ENCODE measurements at places on chromosomes 3 and 15.

- DNase-seq = no peak
Observed at GRCh38 chr3:86782286-86782685, 208.7 kb downstream of the VGLL3 start.

DNA sequence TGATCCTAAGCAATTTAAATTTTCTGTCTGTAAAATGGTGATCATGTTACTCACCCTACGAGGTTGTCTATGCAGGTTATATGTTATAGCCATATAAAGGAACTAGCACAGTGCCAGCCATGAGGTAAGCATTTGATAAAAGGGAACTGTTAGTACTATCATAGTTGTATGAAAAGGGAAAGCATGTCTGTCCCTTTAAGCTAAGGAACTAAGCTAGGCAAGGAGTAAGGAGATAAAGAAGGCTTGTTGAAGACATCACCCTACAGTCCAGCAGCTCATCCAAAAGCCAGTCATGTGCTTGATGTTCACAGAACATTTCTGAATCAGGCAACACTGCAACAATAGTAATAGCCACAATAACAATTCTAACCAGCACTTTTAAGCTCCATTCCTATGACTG lies 243.9 kb downstream of the ZBTB20 start:
- DNase-seq = no peak

DNA sequence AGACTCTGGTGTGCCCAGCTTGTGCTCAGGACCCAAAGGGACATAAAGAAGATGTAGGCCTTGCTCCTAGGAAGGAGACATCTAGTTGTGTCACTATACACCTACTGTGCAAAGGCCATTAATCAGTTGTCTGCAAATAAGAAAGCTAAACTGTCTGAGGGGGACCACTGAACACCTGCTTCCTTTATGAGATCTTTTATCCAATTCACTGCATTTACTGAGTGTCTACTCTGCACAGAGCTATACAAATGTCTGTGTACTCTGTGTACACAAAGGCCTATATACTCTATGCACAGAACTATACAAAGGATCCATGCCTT lies 124.8 kb downstream of the CTNNB1 start:
- DNase-seq = no peak

- DNase-seq = no peak
Observed at GRCh38 chr3:38646062-38646461, 3.4 kb downstream of the SCN5A start.

- no peak for DNase-seq
Observed at GRCh38 chr3:51680663-51681230, 9.7 kb downstream of the TEX264 start.

GRCh38 chr3:57505901-57506300 lies 38.2 kb downstream of the DNAH12 start:
- no peak for DNase-seq

GRCh38 chr15:86634146-86634545 lies 554.5 kb downstream of the AGBL1 start:
- DNase-seq = no peak

DNA sequence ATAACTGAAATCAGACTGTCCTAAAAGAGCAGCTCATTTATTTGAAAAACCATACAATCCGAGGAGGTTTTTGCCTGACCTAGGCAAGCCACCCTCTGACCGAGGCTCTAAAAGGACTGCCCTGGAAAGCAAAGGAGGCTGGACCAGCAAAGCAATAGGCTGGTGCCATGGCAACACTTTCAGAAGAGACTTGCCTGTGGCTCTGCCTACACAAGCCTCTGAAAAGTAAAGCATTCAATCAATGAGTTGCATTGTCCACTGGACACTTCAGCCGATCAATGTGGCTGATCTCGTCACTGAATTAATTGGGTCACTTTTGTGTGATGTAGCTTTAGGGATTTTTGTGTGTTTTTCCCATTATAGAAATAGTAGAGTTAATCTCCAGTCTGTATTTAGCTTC lies 99.1 kb upstream of the SEMA6D start:
- DNase-seq = no peak

DNA sequence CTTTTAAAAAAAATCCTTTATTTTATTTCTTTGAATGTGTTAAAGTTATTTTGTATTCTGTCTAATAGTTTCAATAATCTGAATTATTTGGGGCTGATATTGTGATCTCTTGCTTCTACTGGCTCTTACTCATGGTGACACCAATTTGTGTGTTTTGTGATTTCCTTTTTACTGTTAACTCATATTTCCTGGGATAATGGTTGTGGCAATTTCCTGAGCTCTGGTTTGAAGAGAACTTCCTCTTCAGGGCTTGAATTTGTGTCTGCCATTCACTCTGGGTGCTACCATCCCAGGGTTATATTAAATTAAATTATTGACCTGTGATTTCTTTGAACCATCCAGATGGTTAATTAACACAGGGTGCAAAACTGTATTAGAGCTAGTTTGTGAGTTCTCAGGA lies 60.4 kb upstream of the RNF7 start:
- no peak for DNase-seq

GRCh38 chr15:96600350-96600749 lies 269.9 kb downstream of the NR2F2 start:
- DNase-seq = no peak

DNA sequence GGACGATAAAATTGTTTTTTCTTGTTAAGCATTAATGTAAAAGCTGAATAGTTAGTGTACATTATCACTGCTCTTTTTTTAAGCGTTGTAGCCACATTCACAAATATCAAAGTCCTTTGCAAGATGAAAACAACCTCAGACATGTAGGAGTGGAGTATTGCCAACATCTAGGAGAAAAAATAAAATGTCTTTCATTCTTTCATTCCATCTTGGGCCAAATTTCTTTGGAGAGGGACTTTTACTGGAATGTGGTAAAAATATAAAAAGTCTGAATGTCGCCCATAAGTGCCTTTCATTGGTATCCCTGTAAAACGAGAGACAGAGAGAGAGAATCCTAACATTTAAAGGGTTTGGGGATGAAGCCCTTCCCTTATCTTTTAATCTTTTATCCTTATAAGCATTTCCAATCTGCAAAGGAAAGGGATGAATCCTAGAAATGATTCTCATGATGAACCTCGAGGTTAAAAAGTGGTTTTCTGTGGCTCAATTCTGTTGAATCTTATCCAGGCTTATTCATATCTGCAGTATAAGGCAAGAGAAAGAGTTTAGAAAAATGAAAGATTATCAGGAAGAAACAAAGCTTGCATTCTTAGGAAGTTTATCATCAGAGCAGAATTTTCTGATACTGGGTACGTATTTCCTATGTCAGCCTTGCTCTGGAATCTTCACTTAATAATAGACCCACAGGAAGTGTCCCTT lies 1031.7 kb downstream of the MCTP2 start:
- DNase-seq = no peak

DNA sequence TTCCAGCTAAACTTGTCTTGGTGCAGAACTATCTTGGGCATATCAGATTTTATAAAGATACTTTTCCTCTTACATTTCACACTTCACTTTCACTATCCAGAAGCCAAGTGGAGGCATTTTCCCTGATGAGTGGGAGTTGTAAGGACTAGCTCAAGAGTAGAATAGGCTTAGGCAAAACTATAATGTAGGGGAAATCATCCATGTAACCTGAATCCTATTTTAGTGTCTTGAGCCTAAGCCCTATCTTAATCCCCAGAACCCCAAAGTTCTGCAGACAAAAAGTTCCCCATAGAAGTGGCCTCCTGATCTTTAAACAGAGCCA lies 42.2 kb upstream of the CD47 start:
- peak; percentile 5 for DNase-seq

- no peak for DNase-seq
Observed at GRCh38 chr3:125207507-125207906, 5.0 kb downstream of the SLC12A8 start.

- DNase-seq = peak; percentile 74
Observed at GRCh38 chr15:63256433-63257274, 20.8 kb upstream of the APH1B start.

GRCh38 chr15:77591968-77592613 lies 40.6 kb downstream of the LINGO1 start:
- no peak for DNase-seq

Data from HTR-8/SVneo (cell line).